GM23248 (cell line): ENCODE measurements at places on chromosomes 1 and 21. TPM values are rescaled to one million over a fixed set of nuclear protein-coding genes. Genes with fewer than 3 reads are reported as not detected.

SPRR2F gene
- not detected in 2 replicates for total RNA-seq

AHDC1 gene
- total RNA-seq: 5.3 and 5.8 TPM in 2 replicates

LRRC71 gene
- 0.32 TPM in 1 of 2 replicates, not detected in the other for total RNA-seq

VN1R5 gene
- total RNA-seq: not detected in 2 replicates

BATF3 gene
- total RNA-seq: 0.86 and 1.4 TPM in 2 replicates

C1orf21 gene
- 11.6 and 20.0 TPM in 2 replicates for total RNA-seq

UQCRHL gene
- total RNA-seq: 0.32 and 0.51 TPM in 2 replicates

NR1I3 gene
- total RNA-seq: not detected in 2 replicates

OR2M3 gene
- not detected in 2 replicates for total RNA-seq

BEND5 gene
- total RNA-seq: not detected in 2 replicates

TNFRSF14 gene
- total RNA-seq: 4.7 and 13.3 TPM in 2 replicates

HORMAD1 gene
- total RNA-seq: not detected in 2 replicates

CTSS gene
- 0.38 and 2.5 TPM in 2 replicates for total RNA-seq

HES2 gene
- not detected in 2 replicates for total RNA-seq
